ENCODE measurements at places on chromosomes 6 and 20.
A peak's percentile ranks its signal among the peaks of the same experiment; 100 is the strongest.

- no peak for DNase-seq
These were observed 607.1 kb downstream of the HDGFL1 start for GRCh38 chr6:23176471-23176870.

GRCh38 chr6:35428421-35429149 lies 23.6 kb upstream of the FANCE start:
- no peak for DNase-seq

- DNase-seq: peak; percentile 33
These were observed 24.2 kb downstream of the AKAP12 start for GRCh38 chr6:151263967-151264366.

DNA sequence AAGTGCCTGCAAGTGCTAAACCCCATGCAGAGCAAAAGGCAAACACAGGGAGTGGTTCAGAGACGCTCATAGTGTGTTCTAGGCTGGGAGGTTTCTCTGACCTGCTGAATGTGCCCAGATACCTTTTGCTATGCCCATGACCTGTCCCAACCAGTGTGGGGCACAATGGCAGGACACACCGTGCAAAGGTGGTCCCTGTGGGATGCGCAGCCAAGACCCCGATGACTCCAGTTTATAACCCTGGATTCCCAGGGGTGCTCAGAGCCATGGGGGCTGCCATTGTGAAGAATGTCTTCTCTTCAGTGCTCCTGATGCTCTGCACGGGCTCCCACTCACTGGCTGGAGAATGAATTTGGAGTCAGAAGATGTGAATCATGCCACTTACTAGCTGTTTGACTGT lies 2.2 kb upstream of the NINL start:
- DNase-seq: no peak

GRCh38 chr6:40295251-40295950 lies 291.8 kb downstream of the LRFN2 start:
- no peak for DNase-seq

GRCh38 chr6:100620085-100620840 lies 155.5 kb upstream of the SIM1 start:
- no peak for DNase-seq

DNA sequence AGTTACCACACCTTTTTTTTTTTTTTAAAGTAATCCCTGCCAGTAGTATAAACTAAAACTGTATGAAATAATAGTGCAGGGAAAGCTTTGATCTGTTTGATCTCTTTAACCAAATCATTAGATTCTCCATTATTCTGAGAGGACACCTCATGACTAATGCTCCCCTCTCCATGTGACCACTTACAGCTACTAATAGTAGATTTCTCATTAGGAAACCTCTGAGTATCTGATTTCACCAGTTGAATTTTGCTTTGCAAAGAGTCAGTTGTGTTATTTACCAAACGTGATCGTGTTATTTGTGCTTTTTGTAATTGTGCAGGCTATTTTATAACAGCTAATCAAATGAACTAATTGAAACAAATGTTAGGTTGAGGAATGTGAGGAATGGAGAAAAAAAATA lies 12.5 kb downstream of the CASP8AP2 start:
- DNase-seq: no peak

GRCh38 chr20:37407573-37408002 lies 61.6 kb downstream of the SRC start:
- DNase-seq: no peak

- DNase-seq: no peak
These were observed 151.2 kb downstream of the RFX6 start for GRCh38 chr6:117028256-117028655.

DNA sequence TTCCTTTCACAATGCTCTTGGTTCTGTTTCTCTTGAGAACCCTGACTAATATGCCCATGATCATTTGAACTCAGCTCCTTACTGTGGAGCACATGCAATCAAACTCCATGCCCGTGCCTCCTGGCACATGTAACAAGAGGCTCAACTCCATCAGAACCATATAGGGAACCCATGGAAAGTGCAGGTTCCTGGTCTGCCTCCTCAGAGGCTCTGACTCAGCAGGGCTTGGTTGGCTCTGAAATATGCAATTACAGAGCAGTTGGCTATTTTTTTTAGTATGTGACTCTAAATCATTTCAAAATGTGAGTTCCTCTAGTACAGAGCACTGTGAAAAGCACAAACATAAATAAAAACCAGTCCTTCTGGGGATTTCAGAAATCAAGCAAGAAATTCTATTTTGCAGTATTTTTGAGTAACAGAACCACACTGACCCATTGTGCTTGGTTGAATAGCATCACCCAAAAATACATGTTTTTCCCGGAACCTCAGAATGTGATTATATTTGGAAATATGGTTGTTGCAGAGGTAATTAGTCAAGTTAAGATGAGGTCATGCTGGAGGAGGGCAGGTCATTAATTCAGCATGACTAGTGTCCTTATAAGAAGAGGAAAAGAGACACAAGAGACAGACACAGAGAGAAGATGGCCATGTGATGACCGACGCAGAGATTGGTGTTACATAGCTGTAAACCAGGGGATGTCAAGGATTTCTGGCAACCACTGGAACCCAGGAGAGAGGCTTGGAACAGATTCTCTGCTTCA lies 13.2 kb upstream of the MAP3K4 start:
- DNase-seq: no peak

DNA sequence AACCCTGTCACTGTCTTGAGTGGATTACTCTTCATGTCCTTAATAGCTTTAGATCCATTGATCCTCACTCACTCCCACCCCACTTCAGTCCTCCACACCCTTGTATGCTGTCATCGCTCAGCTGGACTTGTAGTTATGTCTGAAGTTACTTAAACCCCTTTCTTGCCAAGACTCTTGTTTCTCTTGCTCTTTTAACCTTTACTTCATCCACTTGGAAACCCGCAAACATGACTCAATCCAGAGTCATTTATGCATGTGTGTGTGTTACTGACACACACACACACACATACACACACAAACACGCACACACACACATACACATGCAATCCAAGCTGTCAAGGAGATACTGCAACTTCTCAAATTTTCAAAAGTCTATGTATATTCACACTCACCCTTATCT lies 341.8 kb downstream of the SYNE1 start:
- no peak for DNase-seq

DNA sequence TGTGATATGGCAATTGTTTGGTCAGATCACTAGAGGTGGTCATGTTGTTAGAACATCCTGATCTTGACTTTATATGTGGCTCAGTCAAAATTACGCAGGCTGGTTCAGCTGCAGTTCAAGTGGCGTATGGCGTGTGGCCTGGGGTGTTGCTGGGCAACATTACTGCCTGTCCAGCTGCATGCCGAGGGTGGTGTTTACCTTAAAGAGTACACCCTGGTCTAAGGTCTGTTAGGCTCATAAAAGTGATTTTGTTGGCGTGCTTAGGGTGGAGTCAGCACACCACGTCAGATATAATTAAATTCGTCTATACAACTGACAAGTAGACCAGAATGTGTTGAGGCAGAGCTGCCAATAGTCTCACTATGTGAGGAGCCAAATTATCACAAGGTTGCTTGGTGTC lies 55.6 kb upstream of the NEDD9 start:
- DNase-seq: no peak

- DNase-seq: no peak
These were observed 23.1 kb downstream of the GNAS start for GRCh38 chr20:58875541-58876134.

DNA sequence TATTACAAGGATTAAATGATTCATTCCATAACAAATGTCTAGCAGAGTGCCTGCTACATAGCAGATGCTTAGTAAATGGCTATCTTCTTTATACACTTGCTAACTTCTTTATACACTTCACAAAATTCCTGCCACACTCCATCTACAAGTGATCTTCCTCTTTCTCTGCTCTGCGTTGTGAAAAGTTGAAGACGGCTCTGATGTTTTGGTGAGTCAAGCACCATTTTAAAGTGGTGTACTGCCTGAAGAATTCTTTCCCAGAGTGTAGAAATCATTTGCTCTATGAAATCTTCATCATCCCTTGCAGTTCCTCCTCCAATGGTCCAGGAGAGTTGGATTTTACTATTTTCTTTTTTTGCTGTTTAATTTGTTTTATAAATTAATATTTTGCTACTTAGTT lies 74.9 kb downstream of the TNFAIP3 start:
- DNase-seq: no peak

DNA sequence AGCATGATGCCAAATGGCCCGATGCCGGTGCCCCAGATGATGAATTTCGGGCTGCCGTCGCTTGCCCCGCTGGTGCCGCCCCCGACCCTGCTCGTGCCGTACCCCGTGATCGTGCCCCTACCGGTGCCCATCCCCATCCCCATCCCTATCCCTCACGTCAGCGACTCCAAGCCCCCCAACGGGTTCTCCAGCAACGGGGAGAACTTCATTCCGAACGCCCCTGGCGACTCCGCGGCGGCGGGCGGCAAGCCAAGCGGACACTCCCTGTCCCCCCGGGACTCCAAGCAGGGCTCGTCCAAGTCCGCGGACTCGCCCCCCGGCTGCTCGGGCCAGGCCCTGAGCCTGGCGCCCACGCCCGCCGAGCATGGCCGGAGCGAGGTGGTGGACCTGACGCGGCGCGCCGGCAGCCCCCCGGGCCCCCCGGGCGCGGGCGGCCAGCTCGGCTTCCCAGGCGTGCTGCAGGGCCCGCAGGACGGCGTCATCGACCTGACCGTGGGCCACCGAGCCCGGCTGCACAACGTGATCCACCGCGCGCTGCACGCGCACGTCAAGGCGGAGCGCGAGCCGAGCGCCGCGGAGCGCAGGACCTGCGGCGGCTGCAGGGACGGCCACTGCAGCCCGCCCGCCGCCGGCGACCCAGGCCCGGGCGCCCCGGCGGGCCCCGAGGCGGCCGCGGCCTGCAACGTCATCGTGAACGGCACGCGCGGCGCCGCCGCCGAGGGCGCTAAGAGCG lies 144.6 kb downstream of the SOBP start:
- DNase-seq: no peak

- no peak for DNase-seq
These were observed 10.0 kb upstream of the DUSP22 start for GRCh38 chr6:282177-282866.

DNA sequence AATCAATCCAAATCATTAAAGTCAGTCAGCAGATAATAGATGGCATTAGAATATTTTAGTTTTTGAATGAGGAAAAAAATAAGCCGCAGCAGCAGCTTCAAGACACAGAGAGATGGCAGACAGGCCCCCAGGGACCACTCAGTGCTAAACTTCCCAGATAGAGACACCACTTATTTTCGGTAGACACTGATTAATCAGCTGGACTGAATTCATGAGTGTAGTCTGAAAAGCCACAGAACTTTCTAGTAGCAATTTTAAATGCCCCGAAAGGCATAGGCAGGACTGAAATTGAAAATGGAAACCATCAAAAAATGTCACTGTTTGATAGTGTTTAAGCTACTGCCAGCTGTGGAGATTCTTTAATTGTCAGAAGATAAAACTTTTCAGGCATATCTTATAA lies 3.1 kb upstream of the CLDN20 start:
- DNase-seq: no peak

DNA sequence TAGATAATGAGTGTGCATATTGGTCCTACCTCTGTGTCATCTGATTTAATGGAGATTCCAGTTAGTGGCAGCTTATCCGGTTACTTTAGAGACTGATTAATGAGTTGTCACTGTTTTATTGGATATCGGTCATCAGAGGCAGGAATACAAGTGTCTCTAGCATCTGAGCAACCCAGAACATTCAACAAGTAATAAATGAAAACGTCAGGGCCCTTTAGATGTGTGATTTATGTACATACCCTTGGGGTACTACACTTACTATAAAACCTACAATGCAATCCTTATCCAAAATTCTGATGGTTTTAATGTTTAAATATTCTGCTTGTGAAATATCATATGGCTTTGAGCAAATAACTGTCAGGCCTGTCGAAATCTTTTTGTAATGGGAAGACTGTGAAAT lies 1117.9 kb upstream of the FLRT3 start:
- no peak for DNase-seq

- no peak for DNase-seq
These were observed 7.8 kb upstream of the E2F1 start for GRCh38 chr20:33693741-33694638.

DNA sequence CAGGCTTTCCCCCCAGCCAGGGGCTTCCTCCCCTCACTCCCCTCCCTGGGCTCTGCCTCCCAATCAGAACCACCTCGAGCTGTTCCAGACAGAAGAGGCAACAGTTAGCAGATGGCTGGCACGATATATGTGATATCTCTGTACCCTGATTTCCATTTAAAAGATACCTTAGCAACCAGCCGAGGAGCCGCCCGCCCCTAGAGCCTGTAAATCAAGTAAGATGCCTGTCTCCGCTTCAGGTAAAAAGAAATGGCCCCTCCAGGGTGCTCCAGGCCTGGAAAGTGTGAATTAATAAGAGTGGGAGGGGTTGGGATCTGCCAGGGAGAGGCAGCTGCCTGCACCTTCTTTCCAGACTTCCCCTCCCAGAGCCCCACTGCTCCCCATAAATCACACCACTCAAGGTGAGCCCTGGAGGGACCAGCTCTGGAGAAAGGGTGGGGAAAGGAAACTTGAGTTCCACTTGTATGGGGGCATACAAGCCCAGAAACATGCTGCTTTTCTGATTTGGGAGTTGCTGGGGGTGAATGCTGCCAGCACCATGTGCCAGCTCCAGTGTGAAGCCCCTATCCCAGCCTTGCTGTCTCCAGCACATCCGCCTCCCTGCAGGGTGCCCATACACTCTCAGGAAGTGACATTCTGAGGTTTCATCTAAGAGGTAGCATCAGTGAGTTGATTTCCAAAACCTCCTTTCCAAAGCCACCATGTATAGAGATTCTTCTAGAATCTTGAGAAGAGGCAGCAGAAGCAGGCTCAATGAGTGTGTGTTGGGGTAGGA lies 148.0 kb downstream of the LRFN2 start:
- no peak for DNase-seq

GRCh38 chr6:33808641-33809180 lies 4.9 kb upstream of the MLN start:
- peak; percentile 81 for DNase-seq

DNA sequence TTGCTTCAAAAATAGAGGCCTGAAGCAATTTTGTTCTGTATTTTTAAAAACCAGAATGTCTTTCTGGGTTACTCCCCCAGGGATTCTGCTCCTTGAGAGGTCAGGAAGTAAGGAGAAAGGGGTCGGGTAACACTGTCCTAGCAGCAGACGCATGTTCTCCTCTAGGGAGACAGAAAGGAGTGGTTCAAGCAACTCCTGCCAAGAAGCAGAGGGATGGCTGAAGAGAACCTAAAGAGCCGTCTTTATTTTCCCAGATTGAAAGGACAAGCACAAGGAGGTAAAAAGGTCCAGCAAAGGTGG lies 58.0 kb upstream of the SLC4A11 start:
- DNase-seq: no peak

DNA sequence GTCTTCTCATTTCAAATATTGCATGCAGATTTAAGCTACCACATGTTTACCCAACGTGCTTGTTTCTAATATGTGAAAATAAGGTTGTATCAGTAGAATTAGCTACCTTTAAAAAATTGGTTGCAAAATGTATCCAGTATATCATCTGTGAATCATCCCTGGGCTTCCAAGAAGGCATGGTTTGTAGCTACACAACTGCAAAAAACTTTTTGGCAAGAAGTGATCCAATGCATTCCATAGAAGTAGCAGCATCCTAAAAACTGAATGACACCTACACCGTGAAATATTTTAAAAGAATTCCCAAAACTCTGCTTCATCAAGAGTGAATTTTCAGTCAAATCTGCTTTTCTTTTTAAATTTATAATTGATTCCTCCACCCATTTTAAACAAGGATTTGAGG lies 89.1 kb downstream of the AIG1 start:
- no peak for DNase-seq

- no peak for DNase-seq
These were observed 111.4 kb downstream of the FYN start for GRCh38 chr6:111761783-111762312.

GRCh38 chr6:156780102-156780641 lies 3.0 kb downstream of the ARID1B start:
- peak; percentile 76 for DNase-seq

GRCh38 chr20:32249030-32249738 lies 28.3 kb upstream of the KIF3B start:
- no peak for DNase-seq
